ENCODE measurements at places on chromosomes 7 and 10.

DNA sequence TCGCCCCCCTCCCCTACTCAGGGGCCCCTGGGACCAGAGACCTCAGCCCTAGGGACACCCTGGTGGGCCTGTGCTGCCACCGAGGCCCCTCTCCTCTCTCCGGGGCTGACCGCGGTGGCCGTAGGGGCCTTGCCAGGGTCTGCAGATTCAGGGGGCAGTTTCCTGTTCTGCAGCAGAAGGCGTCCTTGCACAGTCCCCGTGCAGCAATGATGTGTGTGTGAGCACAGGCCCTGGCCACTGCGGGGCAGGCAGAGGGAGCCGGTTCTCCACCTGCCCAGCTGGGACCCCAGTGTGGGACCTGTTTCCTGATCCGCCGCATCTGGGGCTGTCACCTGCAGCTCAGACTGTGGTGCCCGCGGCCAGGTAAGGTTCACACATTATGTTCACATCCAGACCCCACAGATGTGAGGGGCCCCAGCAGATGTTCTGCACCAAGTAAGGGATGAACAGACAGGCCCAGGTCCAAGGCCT lies 60.7 kb upstream of the DNAJB6 start:
- DNase-seq: no peak

GRCh38 chr7:119472408-119473038 lies 800.5 kb upstream of the KCND2 start:
- no peak for DNase-seq

- peak; percentile 78 for DNase-seq
Measured at GRCh38 chr10:63429281-63429680, 36.5 kb downstream of the JMJD1C start.

GRCh38 chr10:94006591-94007550 lies 13.1 kb downstream of the PLCE1 start:
- peak; percentile 78 for DNase-seq

DNA sequence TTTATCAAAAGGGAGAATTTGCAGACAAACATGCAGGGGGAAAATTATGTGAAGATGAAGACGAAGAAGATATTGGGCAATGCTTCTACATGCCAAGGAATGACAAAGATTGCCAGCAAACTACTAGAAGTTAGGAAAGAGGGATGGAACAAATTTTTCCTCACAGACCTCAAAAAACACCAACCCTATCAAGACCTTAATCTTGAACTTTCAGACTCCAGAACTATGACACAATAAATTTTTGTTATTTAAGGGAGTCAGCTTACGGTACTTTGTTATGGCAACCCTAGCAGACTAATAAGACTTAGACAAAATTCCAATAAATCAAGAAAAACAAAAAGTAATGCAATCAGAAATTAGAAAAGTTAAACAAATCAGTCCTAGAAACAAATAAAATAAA lies 280.0 kb upstream of the GNAI1 start:
- DNase-seq: no peak

Data from fibroblast of skin of abdomen (primary cell).